ENCODE measurements at places on chromosomes 7 and 10. TPM values are rescaled to one million over a fixed set of nuclear protein-coding genes. Genes with fewer than 3 reads are reported as not detected.

Gene AGR2
- 0.51 TPM for total RNA-seq

Gene GRID2IP
- total RNA-seq = not detected

Gene TFR2
- total RNA-seq = 0.70 TPM

Gene MRM2
- 20.1 TPM for total RNA-seq

Gene FAM241B
- total RNA-seq = not detected

Gene KCNH2
- under 0.01 TPM for total RNA-seq
